Psoas muscle (tissue), 8 donors: ENCODE measurements at places on chromosomes 4 and X.

DNA sequence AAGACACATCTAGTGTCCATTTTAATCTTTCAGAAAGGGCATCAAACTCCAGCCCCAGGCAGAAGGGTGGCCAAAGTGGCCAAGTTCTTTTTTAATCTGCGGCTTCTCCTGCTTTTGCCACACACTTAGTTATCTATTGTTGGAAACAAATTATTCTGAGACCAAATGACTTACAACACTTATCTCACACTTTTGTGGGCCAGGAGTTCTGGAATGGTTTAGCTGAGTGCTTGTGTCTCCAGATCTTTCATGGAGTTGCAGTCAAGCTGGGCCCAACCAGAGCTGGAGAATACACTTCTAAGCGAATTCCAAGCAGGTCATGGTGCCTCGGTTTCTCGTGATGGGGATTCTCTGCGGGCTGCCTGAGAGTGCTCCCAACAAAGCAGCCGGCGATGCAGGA is 4.0 kb downstream of the TXK start:
- DNase-seq = no peak

GRCh38 chr4:150211799-150212445 is 133.7 kb downstream of the DCLK2 start:
- no peak for DNase-seq

DNA sequence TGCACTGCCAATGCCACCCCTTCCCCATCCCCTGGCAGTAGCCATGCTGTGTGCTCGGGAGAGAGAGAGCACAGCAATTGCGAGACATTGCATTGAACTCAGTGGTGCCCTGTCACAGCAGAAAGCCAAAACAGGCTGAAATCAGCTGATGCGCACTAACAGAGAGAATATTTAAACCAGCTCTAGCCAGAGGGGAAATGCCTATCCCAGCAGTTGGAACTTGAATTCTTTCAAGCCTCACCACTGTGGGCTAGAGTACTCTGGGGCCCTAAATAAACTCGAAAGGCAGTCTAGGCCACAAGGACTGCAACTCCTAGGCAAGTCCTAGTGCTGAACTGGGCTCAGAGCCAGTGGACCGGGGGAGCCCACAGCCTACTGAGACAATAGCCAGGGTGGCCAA is 17.7 kb upstream of the RP2 start:
- DNase-seq = no peak

DNA sequence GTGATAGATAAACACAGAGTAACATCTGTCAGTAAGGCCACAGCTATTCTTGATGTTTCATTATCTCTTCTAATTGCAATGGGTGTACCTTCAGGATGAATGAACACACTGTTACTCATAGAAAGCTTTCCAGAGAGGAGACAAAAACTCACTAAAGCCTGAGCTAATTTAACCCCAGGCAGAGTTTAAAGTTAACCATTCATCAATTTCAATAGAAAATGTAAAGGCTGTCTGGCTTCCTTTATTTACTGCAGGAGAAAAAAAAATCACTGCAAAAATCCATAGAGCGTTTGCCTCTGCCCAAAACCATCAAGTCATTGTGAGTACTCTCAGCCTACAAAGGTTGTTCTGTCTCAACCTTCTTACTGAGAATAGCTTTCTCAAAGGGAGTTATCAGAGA is 376.9 kb downstream of the PPP4R3C start:
- no peak for DNase-seq

DNA sequence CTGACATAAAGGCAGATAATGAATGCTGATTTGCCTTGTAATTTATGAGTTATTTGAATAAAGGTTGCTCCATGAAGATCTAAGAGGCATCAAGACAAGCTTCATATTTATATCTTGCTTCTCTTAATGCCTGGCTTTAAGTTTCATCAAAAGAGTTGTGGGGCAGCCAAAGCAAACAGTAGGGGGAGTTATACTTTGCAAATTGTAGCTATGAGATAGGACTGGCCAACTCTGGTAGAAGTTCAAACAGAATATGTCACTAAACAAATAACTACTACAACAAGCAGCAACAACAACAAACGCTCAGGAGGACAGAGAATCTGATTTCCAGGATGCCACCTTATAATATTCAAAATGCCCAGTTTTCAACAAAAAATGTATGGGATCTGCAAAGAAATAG is 69.1 kb upstream of the PLAC1 start:
- DNase-seq = no peak

DNA sequence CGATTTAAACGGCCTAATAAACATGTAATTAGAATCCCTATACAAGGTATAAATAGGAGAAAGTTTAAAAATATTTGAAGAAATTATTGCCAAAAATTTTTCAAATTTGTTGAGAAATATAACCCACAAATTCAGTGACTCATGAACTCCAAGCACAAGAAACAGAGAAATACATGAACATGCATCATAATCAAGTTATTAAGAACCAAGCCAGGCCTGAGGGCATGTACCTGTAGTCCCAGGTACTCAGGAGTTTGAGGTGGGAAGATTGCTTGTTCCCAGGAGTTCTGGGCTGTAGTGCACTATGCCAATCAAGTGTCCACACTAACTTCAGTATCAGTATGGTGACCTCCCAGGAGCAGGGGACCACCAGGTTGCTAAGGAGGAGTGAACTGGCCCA is 341.9 kb downstream of the CAMK2D start:
- no peak for DNase-seq

DNA sequence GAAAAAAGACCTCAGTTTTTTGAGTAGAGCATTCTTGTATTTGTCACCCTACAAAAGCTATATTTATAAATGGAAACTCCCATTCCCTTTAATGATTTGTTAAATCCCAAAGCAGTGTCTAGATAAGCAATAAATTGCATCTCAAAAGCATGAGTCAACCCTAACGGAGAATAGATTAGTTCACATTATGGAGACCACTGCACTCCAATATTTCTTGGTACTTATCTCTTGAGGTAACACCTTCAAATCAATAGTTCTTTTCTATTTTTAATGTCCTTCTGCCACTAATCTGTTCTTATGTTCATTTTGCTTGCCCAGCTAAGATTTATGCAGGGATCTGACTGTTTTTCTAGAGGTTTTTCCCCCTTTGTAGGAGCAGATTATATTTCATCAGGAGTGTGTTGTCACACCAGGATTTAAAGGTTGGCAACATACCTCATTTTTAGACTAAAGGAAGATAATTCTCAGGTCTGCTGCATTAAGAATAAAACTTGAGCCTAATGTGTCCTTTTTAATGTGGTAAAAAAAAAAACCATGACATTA is 91.4 kb upstream of the ADGRG2 start:
- DNase-seq = no peak

- no peak for DNase-seq
Observed at GRCh38 chr4:871484-871883, 45.6 kb upstream of the CPLX1 start.

GRCh38 chr4:155853189-155853588 is 12.9 kb downstream of the ASIC5 start:
- no peak for DNase-seq

- DNase-seq = no peak
Observed at GRCh38 chrX:133314281-133314680, 96.1 kb upstream of the TFDP3 start.

GRCh38 chrX:21225643-21226042 is 148.6 kb upstream of the CNKSR2 start:
- no peak for DNase-seq

DNA sequence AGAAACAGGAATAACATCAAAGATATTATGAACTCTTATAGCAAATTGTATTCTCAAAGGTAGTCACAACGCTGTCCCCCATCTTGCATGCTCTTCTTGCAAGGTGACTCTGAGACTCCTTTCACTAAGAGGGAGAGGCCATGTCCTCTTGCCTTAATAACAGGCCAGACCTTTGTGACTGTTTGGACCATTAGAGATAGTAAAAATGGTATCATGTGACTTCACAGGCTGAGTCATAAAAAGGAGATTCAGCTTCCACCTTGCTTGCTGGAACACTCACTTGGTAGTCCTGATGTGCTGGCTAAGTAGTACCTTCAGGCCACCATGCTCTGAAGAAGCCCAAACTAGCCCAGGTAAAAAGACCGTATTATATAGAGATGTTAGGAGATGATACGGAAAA is 143.8 kb downstream of the FBXW7 start:
- no peak for DNase-seq

DNA sequence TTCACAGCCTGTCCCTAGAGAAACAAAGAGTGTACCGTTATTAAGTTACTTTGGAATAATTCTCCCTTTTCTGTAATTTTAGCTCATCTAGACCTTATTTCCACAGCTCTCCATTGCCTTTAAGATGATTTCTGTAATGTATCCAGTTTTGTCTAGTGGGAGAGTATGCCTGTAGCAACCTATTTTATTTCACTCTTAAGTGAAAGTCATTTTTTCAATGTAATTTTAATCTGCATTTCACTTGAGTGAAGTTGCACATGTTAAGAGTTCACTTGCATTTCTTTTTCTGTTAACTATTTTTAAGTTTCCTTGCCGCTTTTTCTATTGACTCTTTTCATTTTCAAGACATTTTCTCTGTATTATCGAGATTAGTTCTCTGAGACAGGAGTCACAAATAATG is 46.5 kb downstream of the FANCB start:
- DNase-seq = no peak

- DNase-seq = no peak
Observed at GRCh38 chr4:13481569-13481968, 2.6 kb downstream of the RAB28 start.

DNA sequence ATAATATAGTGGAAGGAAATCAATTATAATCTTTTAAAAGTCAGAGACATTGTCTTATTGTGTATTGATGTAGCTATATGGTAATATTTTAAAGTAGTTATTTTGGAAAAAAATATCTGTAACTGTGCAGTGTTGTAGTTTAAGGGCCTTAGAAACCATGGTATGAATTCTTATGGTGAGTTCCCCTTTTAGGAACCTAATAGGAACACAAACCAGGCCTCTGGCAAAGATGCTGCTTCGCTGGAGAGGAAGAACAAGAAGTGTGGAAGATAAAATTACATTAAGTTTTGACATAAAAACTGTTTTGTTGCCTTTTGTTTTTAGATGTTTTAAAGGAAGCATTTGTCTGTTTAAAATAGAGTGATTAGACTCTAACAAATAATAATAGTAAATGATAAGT is 10.9 kb upstream of the TMPRSS11D start:
- DNase-seq = no peak

DNA sequence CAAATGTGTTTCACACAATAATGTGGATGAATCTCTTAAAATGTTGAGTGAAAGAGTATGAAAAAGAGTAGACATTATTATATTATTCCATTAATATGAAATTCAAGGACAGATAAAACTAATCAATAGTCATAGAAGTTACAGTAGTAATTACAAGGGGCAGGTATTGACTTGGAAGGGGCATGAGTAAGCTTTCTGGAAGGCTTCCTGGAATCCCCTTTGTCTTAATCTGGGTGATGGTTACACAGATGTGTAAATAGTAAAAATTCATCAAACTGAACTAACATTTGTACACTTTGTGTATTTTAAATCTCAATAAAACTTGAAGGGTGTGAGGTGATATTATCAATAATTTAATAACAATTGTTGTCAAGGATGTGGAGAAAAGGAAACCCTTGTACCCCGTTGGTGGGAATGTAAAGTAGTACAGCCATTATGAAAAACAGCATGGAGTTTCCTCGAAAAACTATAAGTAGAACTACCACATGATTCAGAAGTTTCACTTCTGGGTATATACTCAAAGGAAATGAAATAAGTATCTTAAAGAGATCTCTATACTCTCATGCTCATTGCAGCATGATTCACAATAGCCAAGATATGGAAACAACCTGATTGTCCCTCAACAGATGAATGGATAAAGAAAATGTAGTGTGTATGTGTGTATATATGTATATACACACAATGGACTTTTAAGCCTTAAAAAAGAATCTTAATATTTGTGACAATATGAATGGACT is 96.9 kb upstream of the MID1IP1 start:
- DNase-seq = no peak

GRCh38 chr4:2805712-2806389 is 13.0 kb downstream of the SH3BP2 start:
- peak; percentile 57 for DNase-seq

GRCh38 chrX:131675596-131676194 is 131.8 kb downstream of the OR13H1 start:
- DNase-seq = no peak

- no peak for DNase-seq
Observed at GRCh38 chr4:76806346-76806745, 91.6 kb downstream of the SOWAHB start.

- no peak for DNase-seq
Observed at GRCh38 chr4:130099105-130099504, 1003.2 kb downstream of the C4orf33 start.

DNA sequence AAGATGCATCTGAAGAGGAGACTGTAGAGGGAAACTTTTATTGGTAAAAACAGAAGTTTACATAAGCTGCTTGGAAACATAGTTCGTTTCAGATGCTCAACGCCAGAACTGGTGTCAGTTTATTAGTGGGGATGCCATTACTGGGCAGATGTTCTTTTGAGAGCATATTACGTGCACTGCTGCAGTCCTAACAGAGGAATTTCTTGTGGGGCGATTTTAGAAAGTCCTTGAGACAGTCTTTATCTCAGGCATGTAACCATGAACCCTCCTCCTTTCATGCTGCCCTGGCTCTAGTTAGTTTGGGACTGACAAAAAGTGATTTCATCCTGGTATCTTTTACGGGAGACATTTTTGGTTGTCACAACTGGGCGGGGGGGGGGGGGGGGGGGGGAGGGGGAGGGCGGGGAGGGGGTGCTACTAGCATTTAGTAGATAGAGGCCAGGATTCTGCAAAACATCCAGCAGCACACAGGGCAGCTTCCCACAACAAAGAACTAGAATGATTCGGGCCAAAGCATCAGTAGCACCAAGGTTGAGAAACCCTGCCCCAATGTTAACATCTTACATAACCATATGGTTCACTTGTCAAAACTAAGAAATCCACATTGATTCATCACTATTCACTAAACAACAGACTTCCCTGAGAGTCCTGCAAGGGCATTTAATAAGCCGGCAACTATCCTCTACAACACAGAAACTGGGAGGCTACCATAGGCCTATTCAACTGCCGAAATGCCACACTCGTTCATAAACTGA is 118.6 kb upstream of the FTHL17 start:
- no peak for DNase-seq

GRCh38 chr4:5933116-5933515 is 40.2 kb upstream of the CRMP1 start:
- DNase-seq = no peak

DNA sequence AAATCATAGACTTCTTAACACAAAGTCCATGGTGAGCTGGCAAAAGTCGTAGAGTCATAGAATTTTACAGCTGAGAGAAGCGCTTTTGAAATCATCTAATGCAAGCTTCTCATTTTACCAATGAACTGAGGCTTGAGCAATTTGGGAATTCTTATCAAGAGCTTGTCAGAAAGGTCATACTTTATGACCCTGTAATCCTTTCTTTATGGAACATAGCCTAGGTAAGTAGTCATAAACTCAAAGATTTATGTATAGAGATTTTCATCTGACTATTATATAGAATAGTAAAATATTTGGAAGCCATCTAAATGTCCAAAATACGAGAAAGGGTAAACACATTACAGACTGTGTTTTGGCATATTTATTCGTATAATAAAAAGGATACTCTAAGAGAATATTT is 563.5 kb downstream of the PCDH7 start:
- DNase-seq = no peak

DNA sequence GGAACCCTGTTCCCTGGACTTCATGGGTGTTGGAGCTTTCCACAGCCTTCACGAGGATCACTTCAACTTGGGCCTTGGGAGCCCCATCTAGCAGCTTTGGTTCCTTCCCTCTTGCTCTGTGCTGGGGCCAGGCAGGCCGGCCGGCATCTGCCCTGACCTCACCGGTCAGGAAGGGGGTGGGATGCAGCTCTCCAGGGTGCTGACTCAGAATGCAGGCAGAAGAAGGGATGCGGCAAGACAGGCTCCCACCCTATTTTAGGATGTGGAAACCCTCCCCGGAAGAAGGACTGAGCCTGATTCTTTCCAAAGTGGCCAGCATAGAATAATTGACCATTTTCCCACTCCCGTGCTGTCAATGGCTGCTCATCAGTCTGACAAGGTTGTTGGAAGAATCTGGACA is 47.1 kb downstream of the FHDC1 start:
- no peak for DNase-seq
